ENCODE measurements at places on chromosomes 7 and 10. TPM values are rescaled to one million over a fixed set of nuclear protein-coding genes. Genes with fewer than 3 reads are reported as not detected.

The MKX gene
- total RNA-seq: not detected

The IGF2BP3 gene
- 25.1 TPM for total RNA-seq

The AASS gene
- total RNA-seq: not detected

The NPC1L1 gene
- 0.06 TPM for total RNA-seq

The NPSR1 gene
- not detected for total RNA-seq

The TEX47 gene
- not detected for total RNA-seq

The MBL2 gene
- total RNA-seq: not detected

The C10orf62 gene
- not detected for total RNA-seq

The FOXI2 gene
- total RNA-seq: not detected

The PAX4 gene
- not detected for total RNA-seq

The LHFPL3 gene
- not detected for total RNA-seq

The CLDN4 gene
- total RNA-seq: 4.9 TPM

The CCT6A gene
- 294 TPM for total RNA-seq

The CXCL12 gene
- total RNA-seq: 0.19 TPM

The ACTL6B gene
- total RNA-seq: not detected

The JAKMIP3 gene
- total RNA-seq: 1.8 TPM

The DYNC1I1 gene
- total RNA-seq: not detected

The GTF2I gene
- total RNA-seq: 105 TPM

The SYT15B gene
- 3.6 TPM for total RNA-seq

The MUC12 gene
- 15.5 TPM for total RNA-seq

The ETV1 gene
- total RNA-seq: 3.6 TPM

The TMEM196 gene
- not detected for total RNA-seq

The SPDYE3 gene
- total RNA-seq: not detected

The ANKRD30A gene
- total RNA-seq: 0.64 TPM

The HOXA2 gene
- total RNA-seq: 1.4 TPM
